ENCODE measurements at places on chromosomes 2 and 18. TPM values are rescaled to one million over a fixed set of nuclear protein-coding genes. Genes with fewer than 3 reads are reported as not detected.

Gene IGFBP2
- total RNA-seq, result 62.6 TPM

Gene LAPTM4A
- total RNA-seq, result 178 TPM

Gene HOXD10
- total RNA-seq, result not detected

Gene PROKR1
- not detected for total RNA-seq

Gene SNTG2
- not detected for total RNA-seq

Gene CPO
- total RNA-seq, result not detected

Gene TMEM169
- 0.17 TPM for total RNA-seq

Gene NCOA1
- total RNA-seq, result 31.8 TPM

Gene FKBP7
- 15.6 TPM for total RNA-seq

Gene RASGRP3
- 61.6 TPM for total RNA-seq

Gene CCDC85A
- 1.9 TPM for total RNA-seq

Gene TXNDC2
- total RNA-seq, result not detected

Gene CCDC141
- 88.7 TPM for total RNA-seq

Gene CD8B2
- not detected for total RNA-seq

Gene TSPYL6
- not detected for total RNA-seq

Gene TMEM198
- total RNA-seq, result 3.0 TPM

Gene CGREF1
- 6.9 TPM for total RNA-seq

Gene ZBTB14
- total RNA-seq, result 10.2 TPM

Data from right cardiac atrium (tissue), 5 donors.